ENCODE measurements at places on chromosomes 16 and 17.

DNA sequence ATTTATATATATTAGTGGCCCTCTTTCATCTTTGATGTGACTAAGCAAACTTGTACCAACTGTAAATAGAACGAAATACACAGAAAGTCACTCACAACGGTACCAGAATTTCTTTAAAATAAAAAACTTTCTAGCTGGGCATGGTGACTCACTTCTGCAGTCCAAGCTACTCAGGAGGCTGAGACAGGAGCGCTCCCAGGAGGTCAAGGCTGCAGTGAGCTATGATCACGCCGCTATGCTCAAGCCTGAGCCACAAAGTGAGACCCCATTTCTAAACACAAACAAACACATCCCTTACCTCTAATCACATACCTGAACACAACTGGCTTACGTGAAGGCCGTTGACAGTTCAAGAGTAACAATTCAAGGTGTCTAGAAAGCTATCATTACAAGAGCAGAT is 29.7 kb downstream of the STAT5B start:
- no peak for DNase-seq

GRCh38 chr16:89720551-89720812 is 216 bp downstream of the VPS9D1 start:
- no peak for DNase-seq

DNA sequence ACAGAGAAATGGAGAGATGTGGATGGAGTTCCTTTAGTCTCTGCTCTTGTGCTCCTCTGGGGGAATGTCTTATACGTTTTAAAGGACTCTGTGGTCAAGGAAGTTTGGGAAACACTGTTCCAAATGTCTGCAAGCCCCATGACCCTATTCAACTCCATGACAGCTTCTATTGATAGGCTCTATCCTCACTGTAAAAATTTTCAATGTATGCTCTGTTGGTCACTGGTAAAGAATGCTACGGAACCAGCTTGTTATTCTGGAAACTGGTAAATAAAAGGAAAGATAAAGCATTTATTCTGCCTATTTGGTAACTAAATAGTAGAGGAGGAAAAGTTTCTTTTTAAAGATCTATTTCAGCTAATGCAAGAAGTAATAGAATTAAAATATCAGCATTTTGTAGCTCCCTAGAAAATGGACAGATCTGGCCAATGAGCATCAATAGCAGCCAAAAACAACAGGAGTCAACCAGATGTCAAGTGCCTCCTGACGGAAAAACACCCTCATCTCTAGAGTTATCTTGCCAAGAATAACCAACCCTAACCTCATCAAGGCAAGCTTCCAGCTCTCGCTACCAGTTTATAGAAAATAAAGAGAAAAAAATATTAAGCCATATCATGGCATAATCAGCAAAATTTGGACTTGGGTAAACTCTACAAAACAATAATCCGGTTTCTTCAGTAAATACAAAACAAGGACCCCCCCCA is 16.1 kb downstream of the GDE1 start:
- DNase-seq = no peak

DNA sequence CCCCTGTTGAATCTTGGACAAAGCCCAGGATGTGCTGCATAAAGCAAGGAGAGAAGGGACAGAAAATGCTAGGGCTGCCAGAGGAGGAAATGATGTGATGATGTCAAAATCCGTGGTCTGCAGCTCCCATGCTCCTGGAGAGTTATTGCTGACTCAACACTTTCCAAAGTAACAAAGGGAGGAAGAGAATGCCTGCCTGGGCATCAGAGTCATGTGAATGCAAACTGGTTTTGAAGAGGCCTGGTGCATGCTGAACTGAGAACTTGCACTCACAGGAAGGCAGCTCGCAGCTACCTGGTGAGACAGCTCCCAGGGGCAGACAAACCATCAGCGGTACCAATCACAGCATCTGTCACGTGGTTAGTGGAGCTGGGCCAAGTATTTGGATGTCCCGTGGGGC is 2.8 kb downstream of the MARVELD3 start:
- DNase-seq = no peak

DNA sequence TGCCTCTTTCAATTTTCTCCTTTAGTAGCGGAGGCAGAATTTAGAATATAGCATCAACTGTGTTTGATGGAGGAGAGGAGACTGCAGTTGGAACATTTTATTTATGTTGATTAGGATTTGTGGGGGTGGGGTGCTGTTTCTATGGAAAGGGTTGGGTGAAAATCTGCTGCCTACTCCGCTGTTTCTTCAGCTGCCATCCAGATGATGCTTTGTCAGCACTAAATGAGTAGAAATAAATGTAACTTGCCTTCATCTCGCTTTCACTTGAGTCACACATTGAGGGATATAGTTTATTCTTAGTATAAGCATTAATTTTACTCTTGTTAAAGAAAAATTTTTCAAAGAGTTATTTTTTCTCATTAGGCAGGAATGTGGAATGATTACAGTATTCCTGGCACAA is 42.1 kb downstream of the ABHD15 start:
- DNase-seq = no peak

- DNase-seq = no peak
These were observed 1.9 kb upstream of the CYBA start for GRCh38 chr16:88652762-88653063.

- DNase-seq = no peak
These were observed 387.3 kb downstream of the MAF start for GRCh38 chr16:79213214-79213613.

DNA sequence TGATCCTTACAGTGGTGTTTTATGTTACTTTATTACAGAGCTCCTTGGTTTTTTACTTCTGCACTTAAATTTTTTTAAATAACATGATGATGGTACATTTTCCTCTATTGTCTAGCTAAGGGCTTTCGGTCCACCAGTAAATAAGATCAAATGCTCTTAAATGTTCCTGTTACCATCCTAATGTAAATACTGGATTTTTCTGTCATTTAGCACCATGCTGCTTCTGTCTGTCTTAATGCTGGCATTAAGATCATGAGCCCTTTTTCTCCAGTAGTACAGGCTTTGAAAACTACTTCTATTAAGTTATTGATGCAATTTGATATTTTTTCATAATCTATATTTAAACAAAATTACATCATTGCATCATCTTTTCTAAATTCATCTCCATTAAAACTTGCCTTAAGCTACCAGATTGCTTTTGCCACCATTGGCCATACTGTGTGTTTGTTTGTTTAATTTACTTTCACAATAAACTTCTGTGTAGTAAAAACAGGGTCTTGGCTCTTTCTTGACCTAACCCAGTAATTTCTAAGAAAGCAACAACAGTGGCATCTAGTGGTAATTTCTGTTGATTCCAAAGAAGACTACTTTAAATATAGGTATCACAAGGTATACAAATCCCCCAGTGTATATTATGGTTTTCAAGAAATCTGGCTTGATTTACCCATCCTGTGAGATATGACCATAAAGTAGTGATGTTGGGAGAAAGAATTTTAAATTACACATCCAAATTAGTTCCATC is 9.0 kb upstream of the PHAF1 start:
- no peak for DNase-seq

- DNase-seq = no peak
These were observed 64.0 kb downstream of the MYO18A start for GRCh38 chr17:29115961-29116803.

- no peak for DNase-seq
These were observed 23.6 kb downstream of the CENPV start for GRCh38 chr17:16329519-16330271.

Measured in stimulated activated CD4-positive, alpha-beta T cell treated with anti-CD3 and anti-CD28 coated beads, Interleukin-4, amount 100 ng/mL, for 48 hours (primary cell).